Stimulated activated CD4-positive, alpha-beta T cell treated with anti-CD3 and anti-CD28 coated beads, Interleukin-4, amount 100 ng/mL, for 1 hour (primary cell): ENCODE measurements at places on chromosomes 3 and 15.

- DNase-seq, result no peak
These were observed 8.2 kb downstream of the OSBPL11 start for GRCh38 chr3:125587039-125587648.

GRCh38 chr3:31407665-31408064 is 125.1 kb upstream of the STT3B start:
- no peak for DNase-seq

DNA sequence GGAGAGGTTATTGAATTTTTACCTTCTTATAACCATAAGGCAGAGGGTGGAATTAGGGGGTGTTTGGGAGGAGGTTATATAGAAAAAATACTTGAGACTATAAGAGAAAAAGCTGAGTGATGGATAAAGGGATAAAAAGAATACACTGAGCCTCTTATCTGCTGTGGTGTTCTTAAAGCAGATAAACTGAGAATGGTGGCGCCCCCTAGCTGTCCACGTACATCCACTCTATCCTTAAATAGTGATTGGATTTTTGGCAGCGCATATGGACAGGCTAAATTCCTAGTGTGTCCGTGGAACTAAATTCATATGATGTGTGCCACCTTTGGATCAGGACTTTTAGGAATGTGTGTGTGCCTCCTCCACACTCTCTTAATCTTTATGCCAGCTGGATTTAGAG is 121.1 kb downstream of the OXSM start:
- DNase-seq, result peak; percentile 52

- DNase-seq, result no peak
These were observed 436.9 kb upstream of the C2CD4B start for GRCh38 chr15:62601777-62602545.

- DNase-seq, result no peak
These were observed 162.2 kb upstream of the TLE3 start for GRCh38 chr15:70259640-70260508.

GRCh38 chr3:44509393-44509921 is 32.0 kb upstream of the ZNF445 start:
- no peak for DNase-seq

GRCh38 chr3:53718462-53718861 is 127.8 kb downstream of the CHDH start:
- DNase-seq, result no peak

GRCh38 chr15:39226169-39226937 is 354.5 kb upstream of the THBS1 start:
- DNase-seq, result no peak

GRCh38 chr15:87089551-87089950 is 1009.9 kb downstream of the AGBL1 start:
- no peak for DNase-seq

- DNase-seq, result no peak
These were observed 390.5 kb downstream of the GABRG3 start for GRCh38 chr15:27361438-27361837.

GRCh38 chr3:67458408-67458807 is 196.0 kb downstream of the SUCLG2 start:
- no peak for DNase-seq

DNA sequence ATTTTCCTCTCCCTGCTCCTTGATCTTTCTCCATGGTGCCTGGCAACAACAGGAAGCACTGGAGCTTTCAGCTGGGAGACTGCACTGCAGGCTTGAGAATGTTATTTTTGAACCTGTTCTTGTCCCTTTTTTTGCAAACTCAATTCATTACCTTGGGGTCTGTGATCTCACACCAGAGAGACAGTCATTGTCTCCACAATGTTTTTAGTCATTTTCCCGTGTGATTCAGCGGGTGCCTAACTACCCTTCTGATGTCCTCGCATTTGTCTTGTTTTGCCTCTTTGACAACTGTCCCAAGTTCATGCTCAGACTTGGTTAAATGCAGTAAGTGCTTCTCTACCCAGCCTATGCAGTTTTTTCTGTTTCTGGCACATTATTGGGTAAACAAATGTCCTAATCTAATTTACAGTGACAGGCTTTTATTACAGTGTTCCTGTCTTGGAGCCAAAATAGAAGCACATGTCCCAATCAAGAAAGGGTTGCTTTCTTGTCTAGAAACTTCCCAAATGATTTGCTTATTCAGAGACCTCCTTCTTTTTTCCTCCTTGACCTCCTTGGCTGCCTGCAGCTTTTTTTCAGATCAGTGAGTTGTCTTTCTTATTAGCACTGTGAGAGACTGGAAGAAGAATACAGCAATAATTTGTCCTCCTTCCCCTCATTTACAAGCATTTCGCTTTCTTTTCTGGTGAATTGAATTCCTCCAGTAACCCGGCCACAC is 162.4 kb downstream of the NSUN3 start:
- no peak for DNase-seq
